ENCODE measurements at places on chromosomes 1 and 21.

GRCh38 chr1:47442842-47443529 is 5.1 kb downstream of the FOXD2 start:
- DNase-seq: no peak

DNA sequence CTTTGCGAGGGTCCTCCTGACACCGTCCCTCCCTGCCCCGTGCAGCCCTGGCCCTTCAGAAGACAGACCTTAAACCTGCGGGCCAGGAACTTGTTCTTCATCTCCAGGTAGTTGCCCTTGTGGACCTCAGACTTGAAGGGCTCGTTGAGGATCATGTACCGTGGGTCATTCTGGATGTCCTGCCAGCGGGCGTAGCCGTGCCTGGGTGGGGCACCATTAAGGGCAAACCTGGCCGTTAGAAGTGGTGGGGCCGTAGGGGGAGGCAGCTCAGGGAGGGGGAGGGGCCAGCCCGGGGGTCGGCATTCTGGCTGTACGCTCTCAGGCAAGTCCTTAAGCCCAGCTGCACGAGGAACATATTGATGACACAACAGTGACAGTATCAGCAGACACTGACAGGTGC is 64.6 kb downstream of the KCNAB2 start:
- no peak for DNase-seq

GRCh38 chr1:10401281-10401680 is 2.4 kb downstream of the PGD start:
- peak; percentile 73 for DNase-seq

DNA sequence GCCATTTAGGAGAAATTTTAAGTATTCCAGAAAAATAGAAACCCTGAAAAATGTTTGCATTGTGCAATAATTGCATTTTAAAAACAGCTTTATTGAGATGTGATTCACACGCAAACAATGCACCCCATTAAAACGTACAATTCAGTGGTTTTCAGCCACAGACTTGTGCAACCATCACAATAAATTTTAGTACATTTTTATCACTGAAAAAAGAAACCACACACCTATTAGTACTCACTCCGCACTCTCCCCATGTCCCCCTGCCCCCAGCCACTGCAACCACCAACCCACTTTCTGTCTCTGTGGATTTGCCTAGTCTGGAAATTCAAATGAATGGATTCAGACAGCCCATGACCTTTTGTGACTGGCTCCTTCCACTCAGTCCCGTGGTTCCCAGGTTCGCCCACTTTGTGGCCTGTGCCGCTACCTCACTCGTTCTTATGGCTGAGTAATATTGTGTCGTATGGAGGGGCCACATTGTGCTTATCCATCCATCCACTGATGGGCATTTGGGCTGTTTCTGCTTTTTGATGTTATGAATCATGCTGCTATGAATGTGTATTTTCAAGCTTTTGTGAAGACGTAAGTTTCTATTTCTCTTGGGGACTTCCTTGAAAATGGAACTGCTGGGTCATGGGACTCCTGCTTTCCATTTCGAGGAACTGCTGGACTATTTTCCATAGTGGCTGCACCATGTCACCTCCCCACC is 147.7 kb upstream of the ARHGEF16 start:
- peak; percentile 87 for DNase-seq

DNA sequence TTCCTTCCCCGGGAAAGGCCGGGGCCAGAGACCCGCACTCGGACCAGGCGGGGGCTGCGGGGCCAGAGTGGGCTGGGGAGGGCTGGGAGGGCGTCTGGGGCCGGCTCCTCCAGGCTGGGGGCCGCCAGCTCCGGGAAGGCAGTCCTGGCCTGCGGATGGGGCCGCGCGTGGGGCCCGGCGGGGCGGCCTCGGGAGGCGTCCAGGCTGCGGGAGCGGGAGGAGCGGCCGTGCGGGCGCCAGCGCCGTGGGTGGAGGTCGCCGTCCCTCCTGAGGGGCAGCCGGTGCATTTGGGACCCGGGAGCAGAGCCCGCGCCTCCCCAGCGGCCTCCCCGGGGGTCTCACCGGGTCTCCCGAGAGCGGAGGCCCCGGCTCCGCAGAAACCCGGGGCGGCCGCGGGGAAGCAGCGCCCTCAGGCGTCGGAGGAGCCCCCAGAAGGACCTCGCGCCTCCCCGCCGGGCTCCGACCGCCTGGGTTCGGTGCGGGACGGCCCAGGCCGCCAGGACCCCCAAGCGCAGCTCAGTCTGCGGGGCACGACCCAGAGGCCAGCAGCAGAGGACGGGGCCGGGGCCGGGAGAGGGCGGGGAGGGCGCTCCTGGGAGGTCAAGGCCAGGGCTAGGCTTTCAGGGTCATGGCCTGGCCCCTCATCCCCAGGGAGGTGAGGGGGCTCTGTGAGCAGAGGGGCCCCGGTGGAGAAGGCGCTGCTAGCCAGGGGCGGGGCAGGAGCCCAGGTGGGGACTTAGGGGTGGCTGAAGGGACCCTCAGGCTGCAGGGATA is 7.2 kb upstream of the SLX9 start:
- DNase-seq: no peak

DNA sequence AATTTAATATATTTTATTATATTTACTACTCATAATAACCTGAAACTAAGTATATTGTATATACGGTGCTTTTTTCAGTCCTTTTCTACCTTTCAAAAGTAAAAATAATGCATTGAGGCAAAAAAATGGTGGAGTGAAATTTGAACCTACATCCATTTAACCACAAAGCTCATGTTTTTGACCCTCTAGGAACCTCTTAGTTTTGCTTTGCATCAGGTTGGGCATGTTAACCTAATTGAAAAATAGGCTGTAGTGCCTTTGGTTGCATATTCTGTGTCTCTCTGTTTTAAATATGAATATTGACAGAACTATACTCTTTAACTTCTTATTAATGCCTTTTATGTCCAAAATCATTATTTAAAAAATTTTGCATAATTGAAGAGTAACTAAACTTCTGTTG is 3.8 kb downstream of the SGIP1 start:
- no peak for DNase-seq

GRCh38 chr1:10338047-10338446 is 60.8 kb upstream of the PGD start:
- DNase-seq: peak; percentile 42

DNA sequence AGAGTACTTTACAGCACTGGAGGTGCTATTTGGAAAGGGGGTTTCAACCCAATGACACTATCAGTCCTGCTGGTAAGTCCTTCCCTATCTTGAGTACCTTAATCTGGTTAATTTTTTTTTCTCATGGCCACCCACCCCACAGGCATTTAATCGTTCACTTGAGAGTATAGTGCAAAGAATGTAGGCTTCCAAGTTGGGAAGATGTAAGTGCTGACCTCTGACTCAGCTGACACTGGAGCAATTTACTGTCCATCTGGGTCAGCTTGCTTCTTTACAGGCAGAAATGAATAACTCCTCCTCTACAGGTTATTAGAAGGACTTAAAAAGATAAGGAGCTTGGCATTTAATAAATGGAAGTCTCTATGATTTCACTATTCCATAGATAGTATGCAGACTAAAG is 89.6 kb downstream of the AK5 start:
- peak; percentile 74 for DNase-seq

DNA sequence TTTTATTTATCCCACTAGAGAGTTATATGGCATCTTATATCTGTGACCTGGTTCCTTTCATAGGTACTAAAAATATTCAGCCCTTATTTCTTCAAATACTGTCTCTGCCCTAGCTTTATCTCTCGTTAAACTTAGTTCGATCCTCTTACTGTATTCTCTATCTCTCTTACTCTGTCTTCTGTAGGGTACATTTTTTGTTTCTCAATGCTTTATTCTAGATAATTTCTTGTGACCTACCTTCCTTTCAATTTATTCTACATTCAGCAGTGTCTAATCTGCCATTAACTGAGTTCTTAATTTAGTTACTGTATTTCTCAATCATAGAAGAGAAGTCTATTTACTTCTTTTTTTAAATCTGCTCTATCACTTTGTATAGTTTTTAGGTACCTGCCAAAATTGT is 1.8 kb upstream of the ZFP69 start:
- no peak for DNase-seq

DNA sequence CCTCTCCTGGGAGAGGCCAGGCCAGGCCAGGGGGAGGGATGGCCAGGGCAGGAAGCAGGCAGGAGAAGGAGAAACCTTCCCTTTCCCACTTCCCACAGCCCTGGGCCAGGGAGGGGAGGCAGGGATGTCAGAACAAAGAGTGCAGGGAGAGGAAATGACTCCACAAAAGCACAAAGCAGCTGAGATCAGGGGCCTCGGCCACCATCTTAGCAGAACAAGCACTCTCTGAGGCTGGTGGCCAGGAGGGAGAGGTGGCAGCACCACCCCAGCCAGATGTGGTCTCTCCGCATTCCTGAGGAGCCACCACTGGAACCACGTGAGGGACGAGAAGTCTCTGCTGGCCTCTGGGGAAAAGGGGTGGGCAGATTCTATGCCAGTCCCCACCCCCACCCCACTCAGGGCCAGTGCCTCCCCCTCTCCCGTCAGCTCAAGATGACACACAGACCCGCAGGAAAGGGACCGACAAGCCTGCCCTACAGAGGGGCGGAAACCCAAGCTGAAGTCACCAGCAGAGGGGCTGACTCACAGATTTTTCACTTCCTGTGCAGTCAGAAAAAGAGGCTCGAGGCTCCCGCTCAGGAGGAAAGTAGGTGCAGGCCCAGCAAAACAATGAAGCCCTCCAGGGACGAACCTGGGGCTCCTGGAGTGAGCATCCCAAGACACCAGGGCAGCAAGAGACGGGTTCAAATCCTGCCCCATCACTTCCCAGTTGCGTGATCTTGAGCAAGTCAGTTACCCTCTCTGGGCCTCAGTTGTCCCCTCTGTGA is 24.1 kb upstream of the ALDH4A1 start:
- DNase-seq: peak; percentile 81

DNA sequence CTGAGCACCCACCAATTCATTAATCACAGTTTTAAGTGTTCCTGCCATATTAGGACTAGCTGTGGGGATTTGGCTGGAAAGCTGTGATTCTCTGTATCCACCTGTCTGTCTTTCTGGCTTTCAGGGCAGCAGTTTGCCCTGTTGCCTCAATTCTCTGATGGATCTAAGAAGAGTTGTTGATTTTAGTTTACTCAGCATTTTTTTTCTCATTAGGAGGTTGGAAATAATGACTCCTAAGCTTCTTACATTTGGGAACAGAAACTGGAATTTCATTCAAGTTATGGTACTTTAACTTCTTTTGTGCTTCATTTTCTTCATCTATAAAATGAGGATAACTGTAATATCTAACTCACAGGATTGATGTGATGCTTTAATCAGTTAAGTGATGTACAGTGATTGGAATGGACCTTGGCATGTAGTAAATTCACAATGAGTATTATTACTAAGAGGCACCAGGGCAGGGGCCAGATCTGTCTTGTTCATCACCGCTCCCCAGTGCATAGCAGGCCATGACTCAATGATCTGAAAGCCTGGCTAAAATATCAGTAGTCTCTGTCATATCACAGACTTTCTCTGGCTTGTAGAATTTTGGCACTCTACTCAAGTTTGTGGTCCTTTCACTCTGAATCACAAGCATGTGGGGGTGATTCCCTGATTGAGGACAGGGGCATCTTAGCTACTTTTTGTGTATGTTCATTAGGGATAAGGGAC is 51.4 kb upstream of the GREM2 start:
- peak; percentile 5 for DNase-seq

GRCh38 chr1:44848456-44849181 is 5.6 kb upstream of the PTCH2 start:
- DNase-seq: no peak

- DNase-seq: no peak
Observed at GRCh38 chr21:43294194-43294902, 125.5 kb downstream of the CRYAA start.

- peak; percentile 64 for DNase-seq
Observed at GRCh38 chr1:94864821-94865220, 44.7 kb downstream of the SLC44A3 start.

DNA sequence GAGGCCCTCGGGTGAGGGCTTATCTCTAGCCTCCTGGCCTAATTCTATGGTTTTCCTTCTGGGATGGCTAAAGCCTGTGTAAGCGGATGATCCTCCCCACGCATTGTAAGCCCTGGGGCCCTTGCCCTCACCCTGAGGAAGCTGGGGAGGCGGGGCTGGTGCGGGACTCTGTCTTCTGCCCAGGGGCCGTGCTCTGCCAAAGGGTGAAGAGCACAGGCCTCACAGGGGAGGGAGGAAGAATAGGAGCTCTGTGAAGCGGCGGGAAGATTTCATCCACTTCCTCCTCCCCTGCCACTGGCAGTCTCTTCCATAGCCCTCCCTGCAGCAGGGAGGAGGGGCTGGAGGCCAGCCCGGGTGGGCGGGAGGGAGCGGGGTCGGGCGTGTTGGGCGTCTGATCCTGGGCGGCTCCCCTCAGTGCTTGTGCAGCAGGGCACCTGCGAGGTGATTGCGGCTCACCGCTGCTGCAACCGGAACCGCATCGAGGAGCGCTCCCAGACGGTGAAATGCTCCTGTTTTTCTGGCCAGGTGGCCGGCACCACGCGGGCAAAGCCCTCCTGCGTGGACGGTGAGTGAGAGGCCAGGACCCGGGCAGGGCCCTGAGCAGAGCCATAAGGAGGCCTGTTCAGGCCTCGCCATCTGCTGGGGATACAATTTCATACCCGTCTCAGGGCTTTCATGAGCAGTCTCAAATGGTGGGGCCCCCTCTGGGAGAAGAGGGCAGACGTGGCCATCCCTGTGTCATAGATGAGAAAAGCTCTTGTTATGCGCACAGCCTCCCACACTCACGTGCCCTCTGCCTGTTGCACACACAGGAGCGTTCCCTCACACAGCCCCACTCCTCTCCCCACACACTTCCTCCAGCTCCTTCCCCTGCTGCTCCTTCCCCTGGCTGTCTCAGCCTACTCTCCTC is 7.7 kb upstream of the PPM1J start:
- peak; percentile 84 for DNase-seq

DNA sequence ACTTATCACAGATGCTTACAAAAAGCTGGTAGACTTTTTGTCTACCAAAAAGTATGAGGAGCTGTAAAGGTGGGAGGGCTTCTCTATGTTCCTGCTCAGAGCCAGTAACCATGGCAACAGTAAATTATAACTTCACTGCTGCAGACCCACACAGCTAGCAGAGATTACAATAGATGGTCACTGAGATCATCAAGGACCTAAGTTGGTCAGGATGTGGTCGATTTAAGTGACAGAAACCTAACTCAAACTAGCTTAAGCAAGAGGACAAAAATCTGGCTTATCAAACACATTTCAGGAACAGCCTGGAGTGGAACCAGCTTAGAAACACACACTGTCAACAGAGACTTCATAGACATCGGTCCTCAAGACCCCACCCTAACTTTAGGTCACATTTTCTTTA is 113.4 kb upstream of the ATP1A1 start:
- DNase-seq: no peak

DNA sequence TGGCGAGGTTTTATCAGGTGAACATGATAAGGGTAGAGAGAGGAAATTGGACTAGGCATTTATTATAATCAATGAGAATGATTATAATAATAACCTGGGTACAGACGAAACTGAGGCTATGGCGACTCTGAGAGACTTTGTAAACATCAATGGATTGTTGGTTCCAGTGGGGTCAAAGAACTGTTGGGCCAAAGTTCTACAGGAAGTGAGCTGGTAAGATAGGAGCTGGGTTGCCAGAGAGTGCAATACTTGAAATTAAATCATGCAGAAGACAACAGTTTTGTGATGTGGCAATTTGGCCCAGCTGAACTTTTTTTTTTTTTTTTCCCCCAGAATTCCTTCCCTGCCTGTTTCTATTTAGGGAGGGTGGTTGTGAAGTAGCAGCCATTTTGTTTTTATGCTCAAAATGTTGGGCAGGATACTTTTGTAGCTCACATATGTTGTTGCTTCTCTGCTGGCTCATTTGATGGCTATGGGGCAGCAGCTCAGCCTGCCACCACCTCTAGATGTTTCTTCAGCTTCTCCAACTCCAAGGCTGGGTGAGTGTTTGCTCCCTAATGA is 286.5 kb upstream of the B3GALT2 start:
- DNase-seq: no peak

All from amniotic epithelial cell (primary cell).